Fibroblast of skin of abdomen (primary cell): ENCODE measurements at places on chromosomes 2 and 18.
A peak's percentile ranks its signal among the peaks of the same experiment; 100 is the strongest.

GRCh38 chr2:119679846-119680245 lies 845 bp downstream of the TMEM177 start:
- DNase-seq: no peak

- no peak for DNase-seq
Measured at GRCh38 chr18:44786257-44786656, 105.6 kb downstream of the SETBP1 start.

GRCh38 chr2:218476676-218477075 lies 57.8 kb downstream of the VIL1 start:
- DNase-seq: no peak

GRCh38 chr2:48699348-48699930 lies 56.1 kb downstream of the LHCGR start:
- DNase-seq: peak; percentile 69

DNA sequence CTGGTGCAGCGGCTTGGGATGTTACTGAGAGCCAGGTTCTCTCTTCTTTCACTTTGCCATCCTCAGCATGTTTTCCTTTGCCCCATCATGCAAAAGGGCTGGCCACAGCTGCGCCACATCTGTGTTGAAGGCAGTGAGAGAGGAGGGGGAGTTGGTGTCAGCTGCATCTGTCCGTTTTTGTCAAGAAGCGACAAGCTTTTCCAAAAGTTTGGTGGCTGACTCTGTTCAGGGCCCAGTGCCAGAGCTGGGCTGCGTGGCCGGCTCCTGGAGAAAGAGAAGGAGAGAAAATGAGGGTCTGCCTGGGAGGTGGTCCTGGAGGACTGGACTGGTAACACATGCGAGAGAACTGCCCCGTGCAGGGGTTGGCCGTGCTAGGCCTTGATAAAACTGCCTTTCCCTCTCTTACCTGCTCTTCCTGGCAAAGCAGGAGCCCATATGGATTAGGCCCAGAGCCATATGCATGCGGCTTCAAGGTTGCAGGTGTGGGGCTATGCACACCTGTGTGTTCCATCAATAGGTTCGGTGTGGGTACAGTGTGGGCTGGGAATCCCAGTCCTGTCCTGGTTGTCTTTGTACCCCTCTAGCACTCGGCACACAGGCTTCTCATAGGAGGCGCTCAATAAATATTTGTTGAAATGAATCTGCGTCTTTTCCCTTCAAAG lies 9.0 kb downstream of the RNF144A start:
- DNase-seq: no peak

DNA sequence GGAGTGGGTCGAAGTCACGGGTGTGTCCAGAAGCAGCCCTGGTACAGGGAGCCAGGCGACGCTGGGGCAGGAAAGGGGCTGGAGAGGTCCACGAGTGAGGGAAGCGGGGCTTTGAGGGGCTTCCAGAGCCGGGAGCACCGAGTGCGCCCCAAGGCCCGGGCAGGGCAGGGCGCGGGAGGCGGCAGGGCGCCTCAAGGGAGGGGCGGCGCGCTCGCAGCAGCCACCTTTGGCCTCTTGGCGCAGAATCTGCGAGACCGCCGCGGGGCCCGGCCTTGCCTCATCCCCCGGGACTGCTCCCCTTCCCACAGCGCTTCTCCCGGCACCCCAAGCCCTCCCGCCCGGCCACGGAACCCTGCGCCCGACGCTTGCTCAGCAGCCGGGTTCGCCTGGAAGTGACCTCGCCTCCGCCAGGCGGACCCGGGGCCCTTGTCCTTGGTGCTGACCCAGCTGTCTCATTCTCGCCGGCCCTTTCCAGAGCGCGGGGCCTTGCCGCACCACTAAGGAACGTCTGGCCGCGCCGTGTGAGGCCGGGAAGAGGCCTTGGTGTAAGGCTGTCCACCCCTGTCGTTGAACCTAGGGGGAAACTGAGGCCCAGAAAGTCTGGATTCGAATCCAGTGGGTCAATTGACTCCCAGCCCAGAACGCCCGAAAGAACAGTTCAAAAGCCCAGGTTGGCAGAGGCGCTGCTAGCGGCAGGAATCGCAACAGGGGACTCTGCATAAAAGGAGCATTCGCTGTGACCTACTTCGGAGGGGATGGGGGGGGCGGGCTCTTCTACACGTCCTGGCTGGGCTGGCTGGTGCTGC lies 584 bp upstream of the DNER start:
- peak; percentile 44 for DNase-seq
